Thoracic aorta (tissue), 2 donors: ENCODE measurements at places on chromosomes 5 and 9. TPM values are rescaled to one million over a fixed set of nuclear protein-coding genes. Genes with fewer than 3 reads are reported as not detected.

DNA sequence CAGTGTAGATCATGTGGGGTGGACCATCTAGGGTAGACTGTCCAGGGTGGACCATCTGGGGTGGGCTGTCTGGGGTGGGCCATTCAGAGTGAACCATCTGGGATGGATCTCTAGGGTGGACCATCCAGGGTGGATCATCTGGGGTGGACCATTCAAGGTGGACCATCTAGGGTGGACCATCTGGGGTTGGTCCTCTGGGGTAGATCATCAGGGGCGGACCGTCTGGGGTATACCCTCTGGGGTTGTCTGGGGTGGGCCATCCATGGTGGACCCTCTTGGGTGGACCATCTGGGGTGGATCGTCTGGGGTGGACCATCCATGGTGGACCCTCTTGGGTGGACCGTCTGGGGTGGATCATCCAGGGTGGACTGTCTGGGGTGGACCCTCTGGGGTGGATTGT lies 64.3 kb downstream of the KCNT1 start:
- no peak for DNase-seq

- no peak for DNase-seq
Observed at GRCh38 chr5:69001627-69002026, 92.2 kb upstream of the SLC30A5 start.

DNA sequence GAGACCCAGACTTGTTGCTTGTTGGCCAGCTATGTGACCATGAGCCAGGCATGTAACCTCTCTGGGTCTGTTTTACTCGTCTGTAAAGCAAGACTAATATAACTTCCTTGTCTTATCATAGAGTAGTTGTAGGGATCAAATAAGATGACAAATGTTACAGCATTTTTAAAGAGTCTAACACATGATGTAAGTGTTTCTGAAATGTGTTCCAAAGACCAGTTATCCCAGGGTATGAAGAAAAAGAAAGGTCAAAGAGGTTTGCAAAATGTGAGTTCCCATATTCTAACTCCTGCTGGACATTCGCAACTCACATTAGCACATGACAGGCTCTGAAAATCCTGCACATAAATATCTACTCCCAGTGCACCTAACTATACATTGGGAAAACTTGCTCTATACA lies 28.5 kb upstream of the MATR3 start:
- DNase-seq = no peak

- no peak for DNase-seq
Observed at GRCh38 chr5:175847503-175847902, 23.9 kb upstream of the CPLX2 start.

Gene KCNV2
- not detected for total RNA-seq

- DNase-seq = no peak
Observed at GRCh38 chr9:123606141-123606540, 250.1 kb downstream of the CRB2 start.

GRCh38 chr9:113963696-113964494 lies 87.8 kb downstream of the ZNF618 start:
- no peak for DNase-seq

DNA sequence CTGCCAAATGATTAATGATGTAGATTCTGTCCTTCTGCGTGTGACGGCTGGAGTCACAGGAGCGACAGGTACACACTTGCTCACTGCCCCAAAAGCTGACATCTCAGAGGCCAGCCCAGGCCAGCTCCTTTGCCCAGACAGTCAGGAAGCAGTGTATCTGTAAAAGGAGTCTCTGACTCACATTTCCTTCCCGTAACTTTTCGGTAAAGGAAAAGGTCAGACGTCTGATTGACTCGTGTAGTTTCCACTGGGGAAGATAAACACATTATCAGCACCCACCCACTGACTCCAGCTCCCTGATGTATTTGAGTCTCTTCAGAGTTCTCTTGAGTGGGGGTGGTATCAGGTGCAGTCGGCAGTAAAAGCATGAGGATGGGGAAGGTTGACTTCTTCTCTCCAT lies 64.4 kb upstream of the WWC1 start:
- DNase-seq = no peak

DNA sequence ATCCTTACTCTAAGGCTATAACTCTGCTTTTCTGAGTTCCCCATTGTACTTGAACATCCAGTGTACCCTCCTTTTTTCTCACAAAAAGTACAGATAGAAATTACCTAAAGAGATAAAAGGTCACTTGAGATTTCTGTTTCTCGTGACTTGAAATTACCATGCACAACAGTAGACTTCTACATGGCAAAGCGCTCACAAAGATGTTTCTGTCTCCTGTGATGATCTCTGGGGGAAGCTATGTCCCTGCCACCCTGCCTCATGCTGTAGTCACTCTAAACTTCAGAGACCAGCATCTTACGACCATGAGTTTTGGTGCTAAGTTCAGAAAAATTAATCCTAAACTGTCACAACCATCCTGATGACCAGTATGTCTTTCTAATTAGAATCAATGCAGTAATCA lies 36.2 kb downstream of the NFIB start:
- DNase-seq = no peak

- DNase-seq = no peak
Observed at GRCh38 chr5:53378590-53379247, 101.7 kb upstream of the FST start.

- no peak for DNase-seq
Observed at GRCh38 chr5:151751593-151751992, 6.8 kb downstream of the ATOX1 start.

Gene IGFBPL1
- 16.6 TPM for total RNA-seq

Gene PCDH1
- total RNA-seq = 24.6 TPM

DNA sequence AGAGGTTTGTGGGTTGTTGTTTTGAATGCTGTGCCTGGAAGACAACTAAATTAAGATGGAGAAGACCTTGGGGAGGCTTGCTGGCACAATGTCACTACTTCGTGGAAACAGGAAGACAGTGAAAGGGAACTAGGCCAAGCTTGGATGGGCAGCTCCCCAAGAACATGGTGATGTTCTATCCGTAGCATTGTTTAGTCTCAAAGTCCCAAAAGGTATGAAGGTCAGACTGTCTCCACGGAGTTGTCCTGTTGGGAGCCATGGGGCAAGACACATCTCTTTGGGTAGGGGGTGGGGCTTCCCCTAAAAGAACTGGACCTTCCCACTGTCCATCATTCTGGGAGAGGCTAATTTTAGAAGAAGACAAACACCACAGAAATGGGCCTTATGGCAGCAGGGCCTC lies 140.5 kb downstream of the ENTREP1 start:
- DNase-seq = no peak

Gene FOXD4L4
- total RNA-seq = not detected

GRCh38 chr5:79837761-79838551 lies 148.3 kb downstream of the CMYA5 start:
- DNase-seq = no peak

Gene TLX3
- total RNA-seq = not detected
